ENCODE measurements at places on chromosomes 4 and X.

- peak; percentile 71 for DNase-seq
Observed at GRCh38 chrX:16870095-16870861, at the start of gene RBBP7. TSS of gene RBBP7 (minus strand) at chrX:16870362. CDS start at chrX:16870053, 309 bp downstream.

- DNase-seq: no peak
Observed at GRCh38 chrX:57417827-57418226, 131.3 kb downstream of the FAAH2 start.

GRCh38 chr4:24625091-24625490 lies 40.7 kb upstream of the DHX15 start:
- no peak for DNase-seq

DNA sequence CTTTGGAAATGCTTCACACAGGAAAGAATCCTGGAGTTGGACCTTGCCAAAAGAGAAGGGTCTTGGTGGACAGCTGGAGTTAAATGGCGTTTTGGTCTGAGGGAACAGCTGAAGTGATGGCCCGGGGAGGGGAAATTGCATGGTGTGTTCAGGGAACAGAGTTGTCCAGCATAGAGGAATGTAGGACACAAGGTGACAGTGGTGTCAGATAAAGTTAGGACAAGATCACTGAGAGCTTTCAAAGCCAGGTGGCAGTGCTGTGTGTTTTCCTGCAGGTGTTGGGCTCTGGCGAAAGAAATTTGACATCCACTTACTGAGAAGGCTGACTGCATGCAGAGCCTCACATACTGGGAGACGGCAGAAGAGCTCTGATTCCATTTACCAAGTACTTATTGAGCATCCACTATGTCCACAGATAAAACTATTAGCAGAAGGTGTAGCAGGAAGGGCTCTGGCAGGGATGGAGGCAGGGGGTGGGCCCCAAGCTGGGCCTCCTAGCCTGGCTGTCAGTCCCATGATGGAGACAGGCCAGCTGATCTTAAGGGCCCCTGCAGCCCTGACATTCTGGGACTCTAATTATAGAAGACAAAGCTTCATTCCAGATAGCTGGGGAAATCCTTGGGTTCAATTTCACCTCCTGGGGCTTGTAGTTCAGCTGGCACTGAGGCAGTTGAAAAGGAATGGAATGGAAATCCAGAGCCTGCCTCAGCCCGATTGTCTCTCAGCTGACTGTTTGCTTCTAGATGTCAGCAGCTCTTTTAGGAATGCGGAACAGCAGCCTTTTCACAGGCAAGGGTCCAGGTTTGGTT lies 150.2 kb upstream of the MAMLD1 start:
- no peak for DNase-seq

DNA sequence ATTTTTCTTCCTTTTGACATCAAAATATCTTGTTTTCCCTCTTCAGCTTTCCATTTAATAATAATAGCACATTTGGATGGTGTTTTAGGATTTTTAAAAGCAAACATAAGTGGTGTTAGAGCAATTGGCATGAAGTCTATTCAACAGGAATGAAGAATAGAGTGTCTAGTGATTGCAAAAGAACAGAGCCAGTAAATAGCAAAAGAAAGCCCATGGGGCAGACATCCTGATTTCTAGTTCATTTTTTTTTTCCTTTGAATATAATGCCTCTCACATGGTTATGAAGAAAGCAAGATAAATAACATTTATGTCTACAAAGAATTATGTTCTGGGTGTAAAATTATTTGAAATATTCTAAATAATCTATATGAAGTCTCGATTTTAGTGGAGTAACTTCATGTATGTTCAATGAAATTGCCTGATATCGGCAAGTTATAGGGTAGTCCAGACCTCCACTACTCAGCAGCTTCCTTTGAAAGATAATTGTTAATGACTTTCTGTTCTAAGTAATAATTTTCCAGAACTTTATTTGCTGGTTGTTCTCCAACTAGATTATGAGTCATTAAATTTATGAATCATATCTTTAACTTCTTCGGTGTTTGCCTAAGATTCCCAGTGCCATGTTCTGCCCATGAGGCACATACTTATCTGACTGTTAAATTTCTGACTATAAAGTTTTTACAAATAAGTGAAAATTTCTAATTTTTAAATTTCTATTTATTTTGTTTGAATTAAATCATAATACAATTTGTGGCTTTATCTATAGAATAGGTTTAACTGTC lies 587.9 kb downstream of the TLL1 start:
- no peak for DNase-seq

DNA sequence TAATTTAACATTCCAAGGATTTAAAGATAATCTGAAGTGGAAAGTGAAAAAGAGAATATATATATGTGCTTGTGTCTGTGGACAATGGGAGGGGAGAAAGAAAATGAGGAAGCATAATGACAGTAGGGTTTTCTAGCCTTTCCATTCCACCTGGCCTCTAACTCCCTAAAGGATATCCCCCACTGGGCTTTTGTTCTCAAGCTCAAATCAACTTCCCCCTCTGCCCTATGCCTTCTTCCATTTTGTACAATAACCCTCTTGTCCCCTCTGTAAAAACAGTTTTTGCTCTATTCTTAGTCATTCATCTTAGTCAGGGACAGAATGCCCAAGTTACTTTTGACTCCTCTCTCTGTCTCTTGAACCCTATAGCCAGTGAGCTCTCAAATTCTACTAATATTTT lies 23.6 kb downstream of the ANTXR2 start:
- DNase-seq: no peak

DNA sequence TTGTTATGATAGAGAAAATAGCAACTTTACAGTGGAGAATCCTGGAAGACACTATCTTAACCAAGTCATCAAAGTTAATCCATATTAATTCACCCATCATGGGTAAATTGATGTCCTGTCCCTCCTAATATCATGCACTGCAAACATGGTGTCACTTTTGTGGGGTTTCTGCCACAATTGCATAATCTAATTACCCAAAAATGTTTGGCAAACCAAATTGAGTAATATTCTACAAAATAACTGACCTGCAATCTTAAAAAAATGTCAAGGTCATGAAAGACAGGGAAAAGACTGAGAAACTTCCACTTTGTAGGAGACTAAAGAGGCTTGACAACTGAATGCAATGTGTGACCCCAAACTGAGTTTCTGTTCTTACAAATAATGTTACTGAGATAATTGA lies 37.1 kb upstream of the PLAC8 start:
- no peak for DNase-seq

All from brain pericyte (primary cell).